ENCODE measurements at places on chromosomes 1 and 21.

DNA sequence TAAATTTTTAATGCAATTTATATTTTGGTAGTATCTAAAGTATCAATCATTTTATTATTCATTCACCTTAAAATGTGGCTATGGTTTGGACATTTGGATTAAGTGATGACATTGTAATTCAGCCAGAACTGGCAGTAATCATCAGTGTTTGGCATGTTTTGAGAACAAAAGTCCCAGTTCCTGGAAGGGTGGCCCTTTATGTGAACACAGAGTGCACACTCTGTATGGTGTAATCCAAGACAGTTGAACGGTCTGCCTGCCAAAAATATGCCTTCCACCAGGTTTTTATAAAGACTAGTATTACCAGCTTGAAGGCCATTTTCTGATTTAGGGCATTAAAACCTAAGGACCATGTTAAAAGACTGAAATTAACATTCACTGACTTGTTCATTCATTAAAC lies 448.7 kb downstream of the LTN1 start:
- no peak for DNase-seq

DNA sequence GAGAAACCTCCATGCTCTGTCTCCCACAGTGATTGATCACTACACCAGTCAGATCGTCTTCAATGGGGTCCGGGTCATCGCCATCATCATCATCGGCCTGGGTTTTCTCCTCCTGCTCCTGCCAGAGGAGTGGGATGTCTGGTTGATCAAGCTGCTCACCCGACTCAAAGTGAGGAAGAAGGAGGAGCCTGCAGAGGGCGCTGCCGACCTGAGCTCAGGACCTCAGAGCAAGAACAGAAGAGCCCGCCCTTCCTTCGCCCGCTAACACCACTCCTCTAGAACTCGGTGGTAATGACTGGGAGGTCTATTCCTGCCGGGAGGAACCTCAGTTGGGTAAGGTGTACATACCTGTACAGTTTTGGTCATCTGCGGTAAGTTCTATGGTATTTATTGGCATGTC lies 50.3 kb upstream of the COA6 start:
- no peak for DNase-seq

GRCh38 chr1:48026275-48026674 lies 29.1 kb upstream of the TRABD2B start:
- DNase-seq, result peak; percentile 96

GRCh38 chr21:36630485-36631206 lies 68.3 kb upstream of the SIM2 start:
- no peak for DNase-seq

DNA sequence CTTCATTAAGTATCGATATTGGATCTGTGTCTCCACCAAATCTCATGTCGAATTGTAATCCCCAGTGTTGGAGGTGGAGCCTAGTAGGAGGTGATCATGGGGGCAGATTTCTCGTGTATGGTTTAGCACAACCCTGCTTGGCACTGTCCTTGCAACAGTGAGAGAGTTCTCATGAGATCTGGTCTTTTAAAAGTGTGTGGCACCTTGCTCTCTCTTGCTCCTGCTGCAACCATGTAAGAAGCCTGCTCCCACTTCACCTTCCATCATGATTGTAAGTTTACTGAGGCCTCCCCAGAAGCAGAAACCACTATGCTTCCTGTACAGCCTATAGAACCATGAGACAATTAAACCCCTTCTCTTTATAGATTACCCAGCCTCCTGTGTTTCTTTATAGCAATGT lies 424.4 kb downstream of the NPHP4 start:
- DNase-seq, result no peak

DNA sequence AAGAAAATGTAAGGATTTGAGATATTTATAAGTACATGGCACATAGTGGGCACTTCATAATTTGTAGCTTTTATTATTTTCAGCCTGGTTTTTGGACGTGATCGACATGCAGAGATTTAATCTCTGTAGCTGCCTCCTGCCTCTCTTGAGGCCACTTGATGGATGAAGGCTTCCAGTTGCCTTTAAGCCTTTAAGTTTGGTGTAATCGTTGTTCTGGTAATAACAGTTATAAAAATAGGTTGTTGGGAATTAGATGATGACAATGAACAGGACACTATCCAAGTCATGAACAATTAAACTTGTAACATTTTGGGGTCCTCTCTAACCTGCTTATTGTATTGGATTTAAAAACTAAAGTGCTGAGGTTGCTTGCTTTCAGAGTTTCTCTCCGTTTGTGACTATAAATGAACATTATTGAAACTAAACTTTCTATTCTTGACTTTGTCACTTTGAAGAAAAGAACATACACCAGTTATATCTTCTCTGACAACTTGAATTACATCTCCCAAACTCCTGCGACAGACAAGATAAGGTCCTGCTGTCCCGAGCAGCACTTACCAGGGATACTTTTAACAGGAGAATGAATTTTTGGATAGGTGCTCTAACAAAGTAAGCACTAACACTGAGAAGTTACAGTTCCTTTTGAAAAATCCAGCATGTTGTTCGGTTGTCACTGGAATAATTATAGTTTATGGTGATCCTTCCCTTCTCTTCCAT lies 295.0 kb downstream of the NFIA start:
- DNase-seq, result no peak

DNA sequence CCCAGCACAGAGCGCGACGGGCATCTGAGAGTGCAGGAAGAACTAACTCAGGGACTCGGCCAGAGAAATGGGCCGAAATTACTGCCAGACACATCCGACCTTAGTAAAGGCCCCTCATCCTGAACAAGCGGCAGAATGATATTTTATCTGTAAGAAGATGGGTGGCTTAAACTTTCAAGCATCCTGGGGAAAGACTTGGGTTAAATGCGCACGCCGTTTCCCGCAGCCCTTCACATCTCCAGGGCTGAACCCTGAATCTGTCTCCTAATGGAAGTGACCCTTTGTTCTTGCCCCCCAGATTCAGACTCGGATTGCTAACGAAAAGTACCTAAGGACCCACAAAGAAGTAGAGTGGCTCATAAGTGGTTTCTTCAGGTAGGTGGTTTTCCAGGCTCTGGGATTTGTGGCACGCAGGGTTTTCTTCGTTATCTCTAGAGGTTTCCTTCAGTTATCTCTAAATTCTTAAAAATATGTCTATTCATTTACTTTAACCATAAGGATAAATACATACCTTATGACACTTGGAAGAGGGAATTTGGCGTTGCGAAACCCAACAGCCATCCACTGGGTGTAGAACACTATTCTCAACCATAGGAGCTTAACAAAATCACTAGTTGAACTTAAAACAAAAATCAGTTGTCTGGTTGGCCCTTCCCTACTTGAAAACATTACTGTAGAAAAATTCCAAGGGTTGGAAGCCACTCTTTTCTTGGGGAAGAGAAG lies 627 bp downstream of the RIIAD1 start:
- no peak for DNase-seq

DNA sequence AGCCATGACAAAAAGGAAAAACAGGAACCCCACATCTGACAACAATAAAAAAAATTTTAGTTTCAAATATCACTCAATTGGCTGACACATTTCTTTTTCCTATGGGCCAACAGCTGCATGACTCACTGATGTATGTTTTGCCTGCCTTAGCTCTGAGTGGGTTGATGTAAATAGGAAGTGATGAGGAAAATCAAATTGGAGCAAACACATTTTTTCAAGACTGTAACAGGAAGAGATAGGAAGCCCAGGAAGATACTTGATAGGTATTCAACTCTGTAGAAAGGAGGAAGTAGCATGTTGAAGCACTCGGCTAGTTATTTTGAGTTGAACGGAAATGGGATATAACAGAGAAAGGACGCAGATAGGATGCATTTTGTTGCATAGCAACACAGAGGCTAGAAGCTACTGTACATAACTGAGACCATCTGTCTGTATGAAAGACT lies 168.0 kb upstream of the NR5A2 start:
- DNase-seq, result no peak

DNA sequence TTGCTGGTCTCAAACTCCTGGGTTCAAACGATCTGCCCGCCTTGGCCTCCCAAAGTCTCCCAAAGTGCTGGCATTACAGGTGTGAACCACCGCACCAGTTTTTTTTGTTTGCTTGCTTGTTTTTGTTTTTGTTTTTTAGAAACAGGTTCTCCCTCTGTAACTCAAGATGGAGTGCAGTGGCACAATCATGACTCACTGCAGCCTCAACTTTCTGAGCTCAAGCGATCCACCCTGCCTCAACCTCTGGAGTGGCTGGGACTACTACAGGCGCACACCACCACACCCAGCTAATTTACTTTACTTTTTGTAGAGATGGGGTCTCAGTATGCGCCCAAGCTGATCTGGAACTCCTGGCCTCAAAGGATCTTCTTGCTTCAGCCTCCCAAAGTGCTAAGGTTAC lies 47.3 kb upstream of the USP1 start:
- DNase-seq, result no peak

DNA sequence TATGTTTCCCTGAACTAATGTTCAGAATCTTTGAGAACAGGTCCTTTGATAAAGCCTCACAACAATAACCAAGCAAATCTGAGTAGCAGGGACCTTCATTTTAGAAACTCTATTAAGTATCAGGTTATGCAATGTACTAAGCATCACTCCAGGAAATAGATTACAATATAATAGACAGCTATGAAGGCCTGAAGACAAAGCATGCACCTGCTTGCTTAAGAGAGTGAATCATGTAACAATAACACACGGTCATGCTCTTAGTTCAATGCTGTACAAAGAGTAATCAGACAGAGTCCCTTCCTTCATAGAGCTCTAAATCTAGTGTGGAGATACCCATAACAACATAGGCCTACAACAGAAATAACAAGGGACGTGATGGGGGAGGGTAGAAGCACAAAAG lies 8.1 kb upstream of the CMPK1 start:
- no peak for DNase-seq

DNA sequence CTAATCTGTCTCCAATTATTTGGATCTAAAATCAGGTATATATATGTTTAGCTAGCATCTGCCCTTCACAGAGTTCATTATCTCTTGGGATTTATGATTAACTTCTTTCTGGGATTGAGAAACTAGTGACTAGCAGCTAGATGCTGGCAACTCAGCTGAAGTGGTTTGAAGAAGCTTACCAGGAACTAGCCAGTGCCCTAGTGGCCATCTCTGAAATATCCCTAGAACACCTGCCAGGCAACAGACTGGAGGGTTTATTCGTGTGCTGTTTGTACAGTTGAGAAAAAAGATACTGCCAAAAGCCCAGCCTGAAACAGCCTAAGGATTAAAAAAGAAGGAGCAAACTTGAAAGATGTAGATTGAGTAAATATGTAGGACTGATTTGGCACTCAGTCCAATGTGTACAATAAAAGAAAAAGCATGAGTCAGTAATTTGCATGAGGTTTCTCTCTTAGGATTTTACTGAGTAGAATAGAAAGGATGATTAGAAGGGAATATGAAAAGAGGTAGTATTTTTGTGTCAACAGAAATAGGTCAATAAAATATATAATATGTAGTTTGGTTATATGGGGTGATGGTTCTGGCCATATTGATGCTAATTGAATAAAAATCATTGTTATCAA lies 1144.6 kb upstream of the ADGRL2 start:
- peak; percentile 56 for DNase-seq

- DNase-seq, result no peak
Measured at GRCh38 chr21:34690793-34691175, 22.0 kb downstream of the CLIC6 start.

DNA sequence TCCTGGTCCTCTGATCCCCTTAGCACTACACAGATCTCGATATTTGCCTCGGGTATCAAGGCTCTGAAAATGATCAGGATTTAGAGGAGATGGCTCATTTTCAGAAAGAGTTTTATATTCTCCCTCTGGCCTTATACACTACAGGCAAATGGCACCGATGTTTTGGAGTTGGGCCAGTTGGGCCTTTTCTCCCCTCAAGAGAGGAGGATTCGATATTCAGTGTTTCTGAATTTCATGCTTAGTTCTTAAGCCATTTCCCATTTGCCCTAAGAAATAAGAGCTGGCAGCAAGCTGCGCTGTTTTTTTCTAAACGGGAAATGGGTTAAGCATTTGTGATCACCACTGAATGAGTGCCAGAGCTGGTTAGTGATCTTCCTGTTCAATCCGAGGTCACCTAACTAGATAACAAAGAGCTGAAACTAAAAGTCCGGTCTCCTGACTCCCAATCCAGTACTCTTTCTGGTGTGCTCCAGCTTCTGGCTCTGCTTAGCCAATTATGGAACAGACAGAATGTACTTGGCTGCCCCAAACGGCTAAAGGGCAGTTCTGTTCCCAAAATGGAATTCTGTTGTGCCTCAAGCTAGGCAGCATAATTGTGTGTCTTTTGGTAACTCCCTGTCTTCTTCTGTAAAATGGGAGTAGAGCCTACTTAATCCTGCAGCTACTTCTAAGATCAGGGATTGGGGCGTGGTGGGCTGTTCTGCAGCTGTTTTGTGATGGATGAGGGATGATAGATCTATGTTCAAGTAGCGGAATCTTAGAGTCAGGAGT lies 1.2 kb upstream of the CPT2 start:
- no peak for DNase-seq

GRCh38 chr1:212415107-212415841 lies 588 bp upstream of the PACC1 start:
- DNase-seq, result no peak

GRCh38 chr1:46003315-46003714 lies 129.1 kb downstream of the PIK3R3 start:
- DNase-seq, result no peak

GRCh38 chr1:247494767-247495166 lies 36.9 kb upstream of the OR2B11 start:
- no peak for DNase-seq

DNA sequence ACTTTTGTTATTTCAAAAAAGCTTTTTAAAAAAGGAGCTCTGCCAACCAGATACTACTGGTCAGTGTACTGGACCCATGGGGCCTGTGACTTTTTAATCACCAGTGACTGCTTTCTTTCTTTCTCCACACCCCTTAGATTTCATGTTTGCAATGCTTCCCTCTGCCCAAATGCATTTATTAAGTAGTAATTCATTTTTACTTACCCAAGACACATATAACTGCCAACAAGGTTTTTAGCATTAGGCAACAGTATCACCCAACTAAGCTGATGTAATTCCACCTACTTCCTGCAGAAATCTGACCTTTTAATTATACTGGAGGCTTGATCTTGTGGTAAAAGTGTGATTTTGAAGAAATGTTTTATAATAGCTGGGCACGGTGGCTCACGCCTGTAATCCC lies 12.5 kb downstream of the MECR start:
- no peak for DNase-seq

- DNase-seq, result no peak
Measured at GRCh38 chr1:160243767-160244166, 18.6 kb downstream of the DCAF8 start.

DNA sequence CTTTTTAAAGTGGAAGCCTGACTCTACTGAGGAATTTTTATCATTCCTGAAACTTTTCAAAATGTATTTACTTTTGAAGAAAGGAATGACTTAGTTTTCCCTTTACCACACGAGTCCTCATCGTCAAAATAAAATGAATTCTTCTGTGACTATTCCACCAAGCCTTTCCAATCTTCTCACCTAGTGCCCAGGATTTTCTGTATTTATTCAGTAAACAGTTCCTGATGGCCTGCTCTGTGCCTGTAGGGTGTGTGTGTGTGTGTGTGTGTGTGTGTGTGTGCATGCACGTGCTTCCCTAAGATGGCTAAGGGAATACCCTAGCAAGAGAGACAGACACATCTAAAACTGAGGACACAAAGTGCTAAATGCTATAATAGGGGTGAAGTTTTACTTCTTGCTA lies 395.0 kb upstream of the USP24 start:
- DNase-seq, result no peak

All from epithelial cell of proximal tubule (primary cell).